Activated B cell treated with CpG ODN at 0.5 μM for 24 hours (primary cell): ENCODE measurements at places on chromosomes 16 and 17.
A peak's percentile ranks its signal among the peaks of the same experiment; 100 is the strongest.

DNA sequence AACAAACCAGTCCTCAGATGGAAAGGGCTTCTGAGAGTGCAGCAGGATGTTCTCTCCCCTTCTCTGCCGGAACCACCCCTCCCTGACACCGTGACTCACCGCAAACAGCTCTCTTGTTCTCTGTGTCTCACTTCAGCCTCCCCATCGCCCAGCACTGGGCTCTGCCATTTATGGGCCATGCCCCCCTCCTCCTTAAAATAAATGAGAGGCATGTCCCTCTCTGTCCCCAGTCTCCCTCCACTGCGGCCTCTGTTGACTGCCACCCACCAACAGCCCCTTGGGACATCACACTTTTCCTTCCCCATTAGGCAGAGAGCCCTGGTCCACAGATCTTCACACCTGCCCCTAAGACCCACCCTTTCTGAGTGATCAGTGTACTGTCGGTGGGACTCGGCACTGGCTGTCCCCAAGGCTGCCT lies 6.3 kb downstream of the CCDC102A start:
- H3K4me3 ChIP-seq, result peak overlapping the region; percentile 67
- peaks cover 6% of the 10 kb centered on the region for H3K36me3 ChIP-seq
- no peaks in the 10 kb centered on the region for H3K27me3 ChIP-seq
- H3K27ac ChIP-seq, result peak overlapping the region; percentile 86

- no peak overlapping the region for H3K27ac ChIP-seq
- no peaks in the 10 kb centered on the region for H3K36me3 ChIP-seq
- no peak overlapping the region for H3K4me3 ChIP-seq
- DNase-seq, result no peak
Observed at GRCh38 chr16:48740964-48741363, 131.0 kb upstream of the N4BP1 start.

DNA sequence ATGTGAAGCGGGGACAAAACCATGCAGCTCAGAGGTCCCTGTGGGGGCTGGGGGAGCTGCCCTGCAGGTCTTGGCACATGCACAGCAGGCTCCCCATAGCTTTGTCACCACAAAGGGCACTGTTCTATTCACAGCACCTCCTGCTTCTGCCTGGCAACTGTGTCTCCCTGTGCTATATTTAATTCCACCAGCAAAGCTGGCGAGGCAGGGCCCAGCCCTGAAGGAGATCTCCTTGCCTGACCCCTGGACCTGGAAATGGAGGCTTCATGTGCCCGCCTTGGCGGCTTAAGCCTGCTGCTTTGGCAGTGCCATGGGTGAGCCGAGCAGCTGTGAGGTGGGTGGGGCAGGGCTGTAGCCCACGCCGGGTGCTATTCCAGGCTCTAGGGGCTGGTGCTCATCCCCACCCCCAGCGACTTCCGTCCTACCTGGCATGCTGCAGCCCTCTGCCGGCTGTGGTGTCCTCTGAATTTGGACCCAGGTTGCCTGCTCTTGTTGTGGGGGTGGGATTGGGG lies 6.8 kb downstream of the LDHD start:
- no peaks in the 10 kb centered on the region for H3K36me3 ChIP-seq
- H3K27ac ChIP-seq, result no peak overlapping the region
- no peak overlapping the region for H3K4me3 ChIP-seq
- peaks cover 58% of the 10 kb centered on the region for H3K27me3 ChIP-seq

DNA sequence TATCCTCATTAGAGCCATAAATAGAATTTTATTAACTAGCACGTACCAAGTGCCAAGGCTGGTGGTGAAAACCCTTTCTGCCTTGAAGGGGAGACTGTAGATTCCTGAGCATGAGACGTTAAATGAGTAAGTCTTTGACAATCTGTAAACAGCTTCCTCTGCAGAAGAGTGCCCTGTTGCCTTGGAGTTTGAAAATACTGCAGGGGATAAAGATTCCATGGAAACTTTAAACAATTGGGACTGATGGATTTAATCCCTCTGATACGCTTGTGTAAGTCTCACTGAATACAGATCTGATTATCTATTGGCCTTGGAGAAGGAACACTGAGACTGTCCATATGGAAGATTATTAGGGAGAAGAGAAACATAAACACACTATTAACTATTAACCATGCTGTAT lies 1053.4 kb upstream of the RBFOX1 start:
- no peak overlapping the region for H3K27ac ChIP-seq
- no peaks in the 10 kb centered on the region for H3K4me1 ChIP-seq
- H3K36me3 ChIP-seq, result no peaks in the 10 kb centered on the region
- no peaks in the 10 kb centered on the region for H3K27me3 ChIP-seq

GRCh38 chr17:1492249-1493206 lies at the start of gene MYO1C:
TSS of gene MYO1C (minus strand) at chr17:1492686. CDS start at chr17:1492487, 199 bp downstream.
- DNase-seq, result no peak
- H3K36me3 ChIP-seq, result peaks cover 16% of the 10 kb centered on the region
- peak within 1 kb of the TSS; percentile 56 for H3K27ac ChIP-seq
- H3K4me1 ChIP-seq, result peaks cover 40% of the 10 kb centered on the region
- H3K27me3 ChIP-seq, result no peaks in the 10 kb centered on the region
- peak within 1 kb of the TSS; percentile 87 for H3K4me3 ChIP-seq

DNA sequence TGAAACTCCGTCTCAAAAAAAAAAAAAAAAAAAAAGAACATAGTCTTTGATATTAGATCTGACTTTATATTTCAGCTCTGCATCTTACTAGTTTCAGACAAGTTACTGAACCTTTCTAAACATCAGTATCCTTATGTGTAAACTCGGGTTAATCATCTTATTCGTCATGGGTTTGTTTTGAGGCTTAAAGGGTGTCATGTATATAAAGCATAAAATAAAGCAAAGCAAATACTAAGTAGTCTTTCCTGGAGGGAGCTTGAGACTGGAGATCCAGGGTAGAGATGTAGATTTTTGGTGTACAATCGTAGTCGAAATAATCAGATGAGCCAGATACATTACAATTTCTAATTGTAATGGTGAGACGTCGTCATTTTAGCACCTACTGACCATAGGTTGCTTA lies 7.8 kb downstream of the BCAS3 start:
- H3K4me1 ChIP-seq, result no peaks in the 10 kb centered on the region
- no peak overlapping the region for H3K27ac ChIP-seq
- no peaks in the 10 kb centered on the region for H3K27me3 ChIP-seq
- no peak overlapping the region for H3K4me3 ChIP-seq

- peaks cover 27% of the 10 kb centered on the region for H3K27me3 ChIP-seq
- no peak for DNase-seq
- peaks cover 4% of the 10 kb centered on the region for H3K4me1 ChIP-seq
- H3K27ac ChIP-seq, result no peak overlapping the region
Observed at GRCh38 chr17:62804822-62805221, 3.3 kb downstream of the MARCHF10 start.

DNA sequence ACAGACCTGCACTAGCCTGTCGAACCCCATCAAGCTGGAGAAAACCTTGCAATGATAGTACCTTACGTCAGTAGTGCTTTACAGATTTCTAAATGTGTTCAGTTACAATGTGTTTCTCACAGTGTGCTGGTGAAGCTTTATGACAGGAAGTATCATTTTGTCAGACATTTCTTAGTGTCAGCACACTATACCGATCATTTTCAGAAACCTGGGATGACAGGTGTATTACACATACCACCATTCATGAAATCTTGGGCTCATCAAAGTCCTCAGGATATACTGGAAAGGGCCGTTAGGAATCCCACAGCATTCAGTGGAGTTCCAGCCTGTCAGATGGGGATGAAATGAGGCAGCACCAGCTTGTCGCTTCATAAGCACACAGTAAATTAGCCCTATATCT lies 27.3 kb downstream of the TTC19 start:
- H3K4me1 ChIP-seq, result peaks cover 16% of the 10 kb centered on the region
- DNase-seq, result no peak
- H3K4me3 ChIP-seq, result no peak overlapping the region
- H3K27ac ChIP-seq, result peak overlapping the region; percentile 88
- H3K27me3 ChIP-seq, result no peaks in the 10 kb centered on the region
- H3K36me3 ChIP-seq, result peaks cover 83% of the 10 kb centered on the region

GRCh38 chr17:6464446-6465041 lies 20.3 kb downstream of the PIMREG start:
- no peak overlapping the region for H3K4me3 ChIP-seq
- no peaks in the 10 kb centered on the region for H3K36me3 ChIP-seq
- H3K27me3 ChIP-seq, result peaks cover 3% of the 10 kb centered on the region
- no peak overlapping the region for H3K27ac ChIP-seq
- no peak for DNase-seq
- no peaks in the 10 kb centered on the region for H3K4me1 ChIP-seq

GRCh38 chr17:68910251-68910705 lies 44.9 kb downstream of the ABCA8 start:
- no peak overlapping the region for H3K27ac ChIP-seq
- H3K36me3 ChIP-seq, result no peaks in the 10 kb centered on the region
- no peak overlapping the region for H3K4me3 ChIP-seq

GRCh38 chr16:15434425-15435215 lies at the start of gene BMERB1:
TSS of gene BMERB1 (plus strand) at chr16:15434588. CDS start at chr16:15434654, 66 bp downstream.
- DNase-seq, result peak; percentile 42
- H3K4me1 ChIP-seq, result peaks cover 15% of the 10 kb centered on the region
- H3K36me3 ChIP-seq, result no peaks in the 10 kb centered on the region
- no peak within 1 kb of the TSS for H3K27ac ChIP-seq
- H3K4me3 ChIP-seq, result peak within 1 kb of the TSS; percentile 85
- peaks cover 15% of the 10 kb centered on the region for H3K27me3 ChIP-seq

DNA sequence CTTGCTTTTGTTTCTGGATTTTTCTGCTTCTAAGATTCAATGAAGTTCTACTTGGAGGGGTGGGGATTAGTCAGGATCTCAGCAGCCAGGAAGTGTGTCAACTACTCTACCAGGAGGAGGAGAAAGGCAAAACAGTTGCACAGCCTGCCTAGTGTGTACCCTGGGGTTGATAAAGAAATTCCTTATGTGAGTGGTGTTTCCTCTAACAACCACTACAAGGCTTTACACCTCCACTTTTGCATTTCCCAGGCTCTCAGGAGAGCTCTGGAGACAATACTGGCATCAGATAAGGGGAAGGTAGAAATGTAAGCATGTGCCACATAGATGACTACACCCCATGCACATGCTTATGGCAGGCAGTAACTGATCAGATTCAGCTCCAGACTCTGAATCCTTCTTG lies 174.6 kb downstream of the TOX3 start:
- DNase-seq, result no peak
- no peak overlapping the region for H3K4me3 ChIP-seq
- H3K27ac ChIP-seq, result no peak overlapping the region
- no peaks in the 10 kb centered on the region for H3K36me3 ChIP-seq
- H3K27me3 ChIP-seq, result no peaks in the 10 kb centered on the region

DNA sequence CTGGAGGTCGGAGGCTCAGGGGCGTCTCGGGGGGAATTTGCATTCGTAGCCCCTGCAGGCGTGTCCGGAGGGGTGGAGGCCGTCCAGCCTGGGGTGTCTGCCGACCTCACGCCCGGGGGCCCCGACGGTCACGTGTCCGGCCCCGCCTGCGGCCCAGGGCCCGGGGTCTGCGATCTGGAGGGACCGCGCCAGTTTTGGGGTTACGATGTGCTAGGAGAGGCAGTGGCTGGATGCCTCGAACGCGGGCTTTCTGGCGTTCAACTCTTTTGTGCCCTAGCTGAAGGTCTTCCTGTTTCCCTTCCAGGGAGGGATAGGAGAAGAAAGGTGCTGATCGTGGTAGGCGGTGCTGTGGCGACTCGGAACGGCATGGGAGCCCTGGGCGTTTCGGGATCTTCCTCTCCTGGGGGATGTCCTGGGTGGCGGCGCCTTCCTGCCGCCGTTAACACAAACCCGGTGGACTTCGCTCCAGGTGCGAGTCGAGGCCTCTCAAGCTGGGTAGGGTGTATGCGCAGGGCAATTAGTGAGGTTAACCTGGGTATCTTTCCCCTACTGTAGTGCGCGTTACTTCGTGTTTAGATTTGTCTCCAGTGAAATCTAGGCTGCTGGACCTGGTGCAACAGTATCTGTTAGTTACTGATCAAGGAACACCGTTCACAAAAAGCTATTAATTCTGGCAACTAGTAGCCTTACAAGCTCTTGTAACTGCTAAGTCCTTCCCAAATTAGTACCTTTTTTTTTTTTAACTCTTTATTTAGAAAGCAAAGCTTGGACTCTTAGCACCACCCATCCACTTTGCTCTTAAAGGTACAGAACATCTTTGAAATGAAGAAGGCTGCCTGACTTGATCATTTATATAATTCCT lies 1.3 kb downstream of the AKAP1 start:
- DNase-seq, result peak; percentile 20
- H3K27me3 ChIP-seq, result no peaks in the 10 kb centered on the region
- peaks cover 25% of the 10 kb centered on the region for H3K4me1 ChIP-seq
- peaks cover 3% of the 10 kb centered on the region for H3K36me3 ChIP-seq
- peak overlapping the region; percentile 56 for H3K27ac ChIP-seq

DNA sequence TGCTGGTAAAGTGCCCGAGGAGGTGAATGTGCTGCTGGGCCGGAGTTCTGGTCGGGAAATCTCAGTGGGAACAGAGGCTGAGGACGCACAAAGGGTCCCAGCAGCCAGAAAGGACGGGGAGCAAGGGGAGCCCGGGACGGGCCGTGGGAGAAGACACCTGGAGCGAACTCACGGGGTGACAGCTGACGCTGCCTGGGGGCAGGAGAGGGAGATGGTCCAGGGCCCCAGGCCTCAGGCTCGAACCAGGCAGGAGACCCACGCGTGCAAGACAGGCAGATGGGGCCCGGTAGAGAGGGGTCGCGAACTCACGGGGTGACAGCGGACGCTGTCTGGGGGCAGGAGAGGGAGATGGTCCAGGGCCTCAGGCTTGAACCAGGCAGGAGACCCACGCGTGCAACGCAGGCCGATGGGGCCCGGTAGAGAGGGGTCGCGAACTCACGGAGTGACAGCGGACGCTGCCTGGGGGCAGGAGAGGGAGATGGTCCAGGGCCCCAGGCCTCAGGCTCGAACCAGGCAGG lies 72.9 kb downstream of the METRNL start:
- no peak overlapping the region for H3K4me3 ChIP-seq
- peaks cover 12% of the 10 kb centered on the region for H3K27me3 ChIP-seq
- H3K27ac ChIP-seq, result no peak overlapping the region
- H3K36me3 ChIP-seq, result no peaks in the 10 kb centered on the region
- H3K4me1 ChIP-seq, result peaks cover 7% of the 10 kb centered on the region
- no peak for DNase-seq

DNA sequence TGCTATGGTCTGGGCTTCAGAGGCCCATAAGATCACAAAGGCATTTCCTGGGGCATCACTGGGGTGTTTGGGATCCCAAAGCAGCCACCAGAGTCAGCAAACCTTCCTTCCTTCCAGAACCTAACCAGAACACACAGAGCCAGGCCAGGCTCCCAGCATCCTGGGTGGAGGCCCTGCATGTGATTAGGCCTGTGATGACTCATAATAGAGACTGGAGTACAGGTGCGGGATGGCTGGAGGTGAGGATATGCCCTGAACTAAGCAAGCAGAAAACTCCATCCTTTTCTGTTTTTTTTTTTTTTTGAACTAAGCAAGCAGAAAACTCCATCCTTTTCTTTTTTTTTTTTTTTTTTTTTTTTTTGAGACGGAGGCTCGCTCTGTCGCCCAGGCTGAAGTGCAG lies 17.7 kb upstream of the GFOD2 start:
- no peak for DNase-seq
- no peaks in the 10 kb centered on the region for H3K4me1 ChIP-seq
- no peak overlapping the region for H3K27ac ChIP-seq
- H3K27me3 ChIP-seq, result no peaks in the 10 kb centered on the region
- H3K36me3 ChIP-seq, result peaks cover 54% of the 10 kb centered on the region

- no peaks in the 10 kb centered on the region for H3K27me3 ChIP-seq
- no peak overlapping the region for H3K4me3 ChIP-seq
- DNase-seq, result no peak
- no peak overlapping the region for H3K27ac ChIP-seq
- H3K4me1 ChIP-seq, result no peaks in the 10 kb centered on the region
- H3K36me3 ChIP-seq, result no peaks in the 10 kb centered on the region
Observed at GRCh38 chr16:73399997-73400396, 352.1 kb upstream of the ZFHX3 start.

- peaks cover 8% of the 10 kb centered on the region for H3K4me1 ChIP-seq
- no peak for DNase-seq
- no peak overlapping the region for H3K4me3 ChIP-seq
- H3K36me3 ChIP-seq, result no peaks in the 10 kb centered on the region
- no peak overlapping the region for H3K27ac ChIP-seq
- peaks cover 17% of the 10 kb centered on the region for H3K27me3 ChIP-seq
Observed at GRCh38 chr16:70805787-70806186, 4.8 kb upstream of the VAC14 start.
